ENCODE measurements at places on chromosomes 5 and 9.

- DNase-seq: no peak
Measured at GRCh38 chr5:107979900-107980299, 309.2 kb upstream of the EFNA5 start.

- peak; percentile 63 for DNase-seq
Measured at GRCh38 chr5:146388386-146388785, 49.7 kb downstream of the POU4F3 start.

DNA sequence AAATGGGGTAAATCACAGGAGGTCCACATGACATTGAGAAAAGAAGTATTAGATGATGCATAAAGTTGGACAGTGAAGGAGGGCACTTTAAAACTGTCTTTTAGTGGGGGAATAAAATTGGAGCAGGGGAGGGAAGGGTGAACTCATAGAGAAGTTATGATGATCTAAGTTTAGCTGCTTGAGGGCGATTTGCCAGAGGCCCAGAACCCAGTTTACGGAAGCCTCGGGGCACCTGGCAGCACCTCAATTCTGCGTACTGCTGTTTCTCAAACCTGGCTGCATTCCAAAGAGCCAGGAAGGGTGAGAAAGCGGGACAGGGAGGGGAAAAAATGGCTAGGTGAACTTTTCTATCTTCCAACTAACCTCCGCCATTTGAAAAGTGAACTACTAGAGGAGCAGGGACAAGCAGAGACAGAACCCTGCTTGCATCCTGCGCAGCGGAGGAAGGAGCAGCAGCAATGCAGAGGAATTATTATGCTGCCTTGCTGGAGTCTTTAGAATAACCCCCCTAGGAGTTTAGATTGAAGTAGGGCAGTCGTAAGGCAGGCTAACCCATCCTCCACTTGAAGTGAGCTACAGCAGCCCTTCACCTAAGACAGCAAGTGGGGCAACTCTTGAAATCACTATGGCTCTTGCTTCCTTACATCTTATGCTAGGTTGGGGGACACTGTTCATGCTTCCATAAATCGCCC, 316.8 kb downstream of the BRINP1 start:
- DNase-seq: peak; percentile 1

GRCh38 chr5:174010365-174010764, 21.4 kb downstream of the C5orf47 start:
- DNase-seq: no peak

DNA sequence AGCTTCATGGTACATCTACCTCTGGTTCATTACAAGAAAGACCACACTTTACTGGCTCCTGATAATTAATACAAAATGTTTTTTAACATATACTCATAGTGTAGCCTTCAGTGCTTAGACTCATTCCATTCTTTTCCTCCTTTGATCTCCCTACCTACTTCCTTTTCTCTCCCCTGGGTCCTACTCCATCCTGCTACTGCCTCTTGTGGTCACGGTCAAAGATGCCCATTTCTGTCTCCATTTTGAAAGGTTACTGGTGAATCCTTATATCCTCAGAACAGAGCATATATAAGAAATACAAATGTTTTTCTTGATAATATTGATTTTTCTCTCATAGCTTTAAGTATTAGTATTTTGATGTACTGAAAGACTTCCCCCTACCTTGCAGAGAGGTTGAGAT, 375.9 kb downstream of the ARRDC3 start:
- DNase-seq: no peak

DNA sequence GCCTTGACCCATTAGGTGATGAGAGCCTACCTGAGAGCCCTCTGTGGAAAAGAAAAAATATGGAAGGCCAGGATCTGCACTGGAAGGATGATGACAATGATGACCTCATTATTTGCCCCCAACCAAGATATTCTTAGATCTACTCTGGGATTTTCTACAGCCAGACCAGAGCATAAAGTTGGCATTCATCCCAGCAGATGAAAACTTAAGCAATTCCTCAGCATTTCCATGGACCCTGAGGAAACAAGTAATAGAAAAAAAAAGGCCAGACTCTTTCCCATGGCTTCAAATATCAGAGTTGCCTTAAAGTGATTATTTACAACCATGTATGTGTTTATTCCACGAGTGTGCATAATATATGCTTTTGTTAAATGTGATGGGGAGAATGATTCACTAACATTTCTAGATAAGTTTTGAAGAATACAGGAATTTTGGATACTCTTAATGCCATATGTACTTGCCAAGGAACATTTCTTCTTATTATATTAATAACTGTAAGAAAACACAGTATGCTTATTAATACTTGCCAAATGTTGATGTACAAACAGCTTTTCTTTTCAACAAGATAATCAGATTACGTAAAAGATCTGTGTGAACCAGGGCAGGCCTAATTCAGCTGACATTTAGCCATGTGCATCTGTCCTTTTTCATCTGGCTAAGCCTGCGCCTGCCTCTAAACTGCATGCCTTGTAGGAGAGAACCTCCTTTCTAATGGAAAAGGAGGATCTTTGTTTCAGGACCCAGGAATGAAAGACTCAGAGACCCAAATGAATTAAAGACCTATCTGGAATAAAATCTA, 94.8 kb downstream of the ARRDC3 start:
- peak; percentile 39 for DNase-seq

- no peak for DNase-seq
Measured at GRCh38 chr5:97049175-97049574, 93.2 kb downstream of the LIX1 start.

DNA sequence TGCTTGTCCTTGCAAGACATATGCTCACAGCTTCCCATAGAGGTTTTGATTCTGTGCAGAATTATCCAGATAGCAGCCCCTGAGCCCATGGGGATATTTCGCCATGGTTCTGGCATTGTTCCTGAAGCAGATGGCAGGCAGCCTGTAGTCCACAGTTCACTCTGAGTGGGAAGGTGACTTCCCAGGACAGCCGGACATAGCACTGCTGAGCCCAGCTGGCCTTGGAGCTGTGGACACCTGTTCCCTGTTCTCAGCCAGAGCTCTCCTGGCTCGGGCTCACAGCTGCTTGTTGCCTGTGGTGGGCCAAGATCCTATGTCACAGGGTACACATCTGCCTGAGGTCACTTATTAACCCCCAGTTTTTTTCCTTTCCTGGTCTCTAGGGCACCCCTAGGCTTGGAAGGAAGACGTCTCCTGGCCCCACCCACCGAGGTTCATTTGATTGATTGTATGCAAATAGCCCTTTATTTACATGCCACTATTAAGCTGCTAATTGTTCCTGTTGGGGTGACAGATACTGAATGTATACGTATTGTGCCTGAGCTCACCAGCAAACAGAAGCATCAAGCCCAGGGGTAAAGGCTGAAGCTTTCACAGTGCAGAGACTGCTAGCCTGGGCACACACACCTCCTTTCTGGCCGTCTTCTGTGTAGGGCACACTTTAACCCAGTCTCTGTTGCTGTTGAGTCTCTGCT, 96.6 kb upstream of the DMRT1 start:
- DNase-seq: no peak

GRCh38 chr9:124880501-124880900, 18.6 kb downstream of the ARPC5L start:
- DNase-seq: no peak

DNA sequence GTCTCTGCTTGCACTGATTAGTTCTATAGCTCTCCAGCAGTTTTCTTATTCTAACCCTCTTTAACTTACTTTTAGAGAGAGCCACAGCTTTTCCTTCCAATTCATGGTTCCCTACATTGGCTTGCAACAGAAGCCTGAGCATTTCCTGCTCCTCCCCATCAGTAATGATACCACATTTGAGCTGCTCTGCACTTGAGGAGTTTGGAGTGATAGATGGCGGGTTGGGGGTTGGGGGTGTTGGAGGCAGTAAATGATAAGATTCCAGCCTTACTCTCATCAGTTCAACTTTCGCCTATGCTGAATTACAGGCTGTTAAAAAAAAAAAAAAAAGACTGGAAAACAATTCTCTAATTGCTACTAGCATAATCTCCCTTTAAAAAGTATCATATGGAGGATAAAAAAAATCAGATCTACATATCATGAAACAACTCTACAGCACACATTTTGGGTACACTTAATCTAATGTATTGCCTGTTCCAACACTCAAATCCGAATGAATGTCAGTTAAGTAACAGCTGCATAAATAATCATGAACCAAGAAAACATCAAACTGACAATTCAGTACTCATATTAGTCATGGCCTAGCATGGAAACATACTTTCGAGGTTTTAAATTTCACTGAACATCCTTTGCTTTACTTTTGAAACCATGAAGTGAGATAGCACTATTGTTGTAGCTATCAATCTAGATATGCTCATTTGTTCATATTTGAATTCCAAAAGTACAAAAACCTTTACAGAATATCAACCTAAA, 224.7 kb downstream of the NFIB start:
- no peak for DNase-seq

GRCh38 chr5:169549453-169550100, 34.0 kb upstream of the SPDL1 start:
- no peak for DNase-seq

- DNase-seq: no peak
Measured at GRCh38 chr9:113659740-113660139, 196.2 kb downstream of the RGS3 start.

DNA sequence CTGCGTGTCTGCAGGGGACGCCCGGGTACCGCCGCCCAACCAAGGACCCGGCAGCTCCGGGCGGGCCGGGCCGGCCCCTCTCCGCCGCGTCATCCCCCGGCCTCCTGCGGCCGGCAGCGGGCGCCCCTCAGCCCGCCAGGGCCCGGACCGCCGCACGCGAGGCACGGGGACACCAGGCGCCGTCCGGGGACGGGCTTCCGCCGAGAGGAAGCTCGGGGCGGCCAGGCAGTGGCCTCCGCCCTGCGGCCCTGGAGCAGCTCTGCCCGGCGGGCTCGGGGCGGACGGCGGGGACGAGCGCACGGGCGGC, 373 bp downstream of the FBXW5 start:
- peak; percentile 61 for DNase-seq

GRCh38 chr5:52707616-52708015, 80.1 kb upstream of the ITGA1 start:
- DNase-seq: no peak

DNA sequence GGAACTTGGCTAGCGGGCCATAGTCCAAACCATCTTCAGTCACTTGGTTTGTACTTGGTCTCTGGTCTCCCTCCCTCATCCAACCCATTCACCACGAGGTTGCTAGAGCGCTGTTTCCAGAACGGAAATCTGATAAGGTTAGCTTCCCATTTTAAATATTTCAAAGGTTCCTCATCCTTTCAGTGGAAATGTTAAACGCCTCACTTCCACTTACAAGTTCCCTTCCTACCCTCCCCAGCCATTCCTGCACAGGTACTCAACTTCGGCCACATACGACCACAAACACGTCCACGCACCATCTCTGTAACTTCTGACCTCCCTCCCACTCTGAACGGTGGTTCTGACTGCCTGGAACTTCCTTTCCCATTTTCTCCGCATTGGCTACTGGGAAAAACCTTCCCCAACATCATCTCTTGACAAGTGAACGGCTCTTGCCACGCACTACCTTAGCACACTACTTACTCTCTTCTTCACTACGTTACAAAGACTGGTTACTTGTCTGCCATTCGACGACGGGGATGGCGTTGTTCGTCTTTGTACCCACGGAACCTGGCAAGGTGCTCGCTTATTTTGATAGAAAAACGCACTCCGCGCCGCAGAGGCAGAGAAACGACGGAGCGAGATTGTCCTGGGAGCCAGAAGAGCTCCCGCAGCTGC, 629 bp downstream of the CCNH start:
- DNase-seq: peak; percentile 52

- peak; percentile 88 for DNase-seq
Measured at GRCh38 chr5:73853091-73853490, 227.1 kb downstream of the ARHGEF28 start.

- DNase-seq: no peak
Measured at GRCh38 chr5:33531824-33532223, 91.1 kb downstream of the TARS1 start.

DNA sequence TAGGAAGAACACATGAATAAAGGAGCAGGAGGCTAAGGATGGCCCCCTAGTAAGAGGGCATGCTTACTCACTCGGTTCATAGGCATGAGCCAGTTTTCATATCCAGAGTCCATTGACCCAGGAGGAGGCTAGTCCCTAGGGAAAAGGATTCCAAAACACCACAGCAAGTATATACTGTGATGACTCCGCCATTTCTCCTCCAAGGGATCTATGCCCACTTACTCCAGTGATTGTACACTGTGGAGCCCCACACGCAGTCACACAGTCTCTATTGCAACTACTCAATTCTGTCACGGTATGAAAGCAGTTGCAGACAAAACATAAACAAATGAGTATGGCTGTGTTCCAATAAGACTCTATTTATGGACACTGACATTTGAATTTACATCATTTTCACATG, 117.7 kb upstream of the ALDH1B1 start:
- no peak for DNase-seq

- DNase-seq: peak; percentile 77
Measured at GRCh38 chr5:34655354-34655991, 655 bp upstream of the RAI14 start.

DNA sequence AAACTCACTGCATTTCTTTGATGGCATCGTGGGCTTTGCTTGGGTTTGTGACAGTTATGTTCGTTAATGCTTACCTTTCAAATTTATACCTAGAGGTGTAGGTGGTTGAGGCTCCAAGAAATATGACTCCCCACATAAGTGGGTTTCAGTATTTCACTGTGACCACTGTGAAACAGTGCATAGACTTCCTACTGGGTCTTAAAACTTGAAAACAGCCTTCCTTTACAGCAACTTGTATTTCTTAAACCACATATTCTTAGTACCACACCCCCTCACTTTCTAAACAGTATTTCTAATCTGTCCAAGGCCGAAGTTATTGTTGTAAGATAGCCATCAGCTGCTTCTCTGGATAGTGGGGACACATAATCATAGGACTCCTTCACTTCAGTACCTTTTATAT, 48.3 kb downstream of the TMEFF1 start:
- no peak for DNase-seq

DNA sequence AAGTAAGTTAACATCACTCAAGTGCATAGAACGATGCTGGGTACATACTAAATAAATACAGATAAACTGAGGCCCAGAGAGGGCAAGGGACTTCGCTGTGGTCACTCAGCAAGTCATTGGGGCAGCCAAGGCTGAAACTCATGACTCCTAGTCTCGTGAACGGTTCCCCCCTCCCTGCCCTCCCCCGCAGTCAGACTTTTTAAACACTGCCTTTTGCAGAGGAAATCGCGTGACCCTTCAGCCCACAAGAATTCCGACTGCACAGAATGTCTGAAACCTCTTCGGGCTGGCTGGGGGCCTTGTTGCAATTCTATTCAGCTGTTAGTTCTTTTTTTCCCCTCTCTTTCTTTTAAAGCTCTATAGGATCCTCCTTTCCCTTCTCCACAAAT, 28.1 kb downstream of the NEK6 start:
- DNase-seq: peak; percentile 98

GRCh38 chr5:126718236-126718868, 58.6 kb upstream of the LMNB1 start:
- DNase-seq: peak; percentile 8
